ENCODE measurements at places on chromosomes 1 and 21.

DNA sequence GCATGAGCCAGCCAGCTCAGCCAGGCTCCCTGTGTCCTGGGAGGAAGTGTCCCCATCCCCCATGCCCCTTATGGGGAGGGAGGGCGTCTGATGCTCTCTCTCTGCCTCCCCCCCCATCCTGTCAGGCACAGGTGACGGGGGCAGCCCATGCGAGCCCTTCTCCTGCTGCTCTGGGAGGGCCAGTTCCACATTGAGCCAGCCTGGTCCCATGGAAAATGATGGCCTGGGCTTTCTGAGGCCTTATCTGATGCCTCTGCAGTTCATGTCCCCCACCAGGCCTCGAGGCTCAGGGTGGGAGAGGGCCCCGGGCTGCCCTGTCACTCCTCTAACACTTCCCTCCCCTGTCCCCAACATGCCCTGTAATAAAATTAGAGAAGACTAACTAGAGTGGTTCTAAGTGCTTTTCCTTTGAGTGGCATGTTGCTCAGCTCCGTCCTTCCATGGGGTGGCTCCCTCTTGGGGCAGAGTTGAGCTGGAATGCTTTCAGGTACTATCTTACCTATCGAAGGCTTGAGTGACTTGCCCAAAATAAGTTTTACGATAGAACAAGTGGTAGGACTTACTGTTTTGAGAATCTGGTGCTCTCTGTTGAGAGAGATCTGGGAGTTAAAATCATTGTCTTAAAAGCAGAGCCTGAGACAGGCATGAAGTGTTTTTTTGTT is 1.8 kb upstream of the MTFR1L start:
- peak; percentile 75 for DNase-seq

- peak; percentile 71 for DNase-seq
These were observed 20.8 kb downstream of the ADAMTS5 start for GRCh38 chr21:26945916-26946675.

DNA sequence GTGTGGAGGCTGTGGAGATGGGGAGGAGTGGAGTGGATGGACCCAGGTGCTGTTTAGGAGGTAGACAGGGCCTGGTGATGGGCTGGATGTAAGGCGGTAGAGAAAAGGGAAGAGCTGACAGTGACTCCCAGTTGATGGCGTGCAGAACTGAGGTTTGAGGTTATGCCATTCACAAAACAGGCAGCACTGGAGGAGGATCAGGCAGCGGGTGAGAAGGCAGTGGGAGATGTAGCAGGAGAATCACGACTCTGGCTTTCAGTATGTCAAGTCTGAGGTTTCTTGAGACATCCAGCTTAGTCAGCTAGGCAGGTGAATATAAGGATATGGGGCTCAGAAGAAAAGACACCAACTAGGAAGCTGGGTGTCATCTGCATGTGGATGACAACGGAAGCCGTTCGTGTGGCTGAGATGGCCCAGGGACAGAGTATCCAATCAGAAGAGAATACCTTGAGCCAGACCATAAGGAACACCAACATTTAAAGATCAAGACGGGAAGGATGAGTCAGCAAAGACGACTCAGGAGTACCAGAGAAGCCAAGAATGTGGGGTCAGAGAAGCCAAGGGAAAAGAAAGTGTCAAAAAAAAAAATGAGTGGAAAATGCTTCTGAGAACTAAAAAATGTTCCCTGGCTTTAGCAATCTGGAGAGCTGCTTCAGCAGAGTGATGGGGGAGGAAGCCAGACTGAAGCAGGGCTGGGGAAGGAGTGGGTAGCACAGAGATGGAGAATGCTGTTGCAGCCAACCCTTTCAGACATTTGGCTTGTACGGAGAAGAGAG is 15.2 kb downstream of the LRRN2 start:
- no peak for DNase-seq

DNA sequence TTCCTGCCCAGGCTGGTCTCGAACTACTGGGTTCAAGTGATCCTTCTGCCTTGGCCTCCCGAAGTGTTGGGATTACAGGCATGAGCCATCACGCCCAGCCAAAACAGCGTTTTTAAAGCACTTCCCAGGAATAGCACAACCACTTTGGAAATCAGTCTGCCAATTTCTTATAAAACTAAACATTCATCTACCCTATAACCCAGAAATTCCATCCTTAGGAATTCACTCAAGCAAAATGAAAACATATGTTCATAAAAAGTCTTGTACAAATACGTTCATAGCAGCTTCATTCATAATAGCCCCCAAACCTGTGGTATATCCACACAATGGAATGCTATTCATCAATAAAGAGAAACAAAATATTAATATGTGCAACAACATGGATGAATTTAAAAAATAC is 36.1 kb downstream of the PHC2 start:
- DNase-seq, result no peak

DNA sequence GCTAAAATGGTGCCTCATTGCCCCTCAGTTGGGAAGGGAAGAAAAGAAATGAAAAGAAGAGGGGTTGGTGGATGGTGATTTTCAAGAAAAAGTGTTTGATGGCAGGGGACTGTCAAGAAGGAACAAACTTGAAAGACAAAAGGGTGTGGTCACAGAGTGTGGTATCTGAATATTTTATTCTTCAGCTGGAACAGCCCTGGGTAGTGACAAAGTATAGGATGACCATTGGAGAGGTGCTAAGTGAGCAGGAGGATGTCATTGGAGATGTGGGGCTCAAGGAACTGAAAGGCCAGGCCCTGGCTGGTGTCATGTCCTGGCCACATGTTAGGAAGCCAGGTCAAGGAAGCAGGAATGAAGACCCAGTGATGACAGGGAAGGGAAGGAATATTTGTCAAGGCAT is 71.0 kb upstream of the CD55 start:
- no peak for DNase-seq

DNA sequence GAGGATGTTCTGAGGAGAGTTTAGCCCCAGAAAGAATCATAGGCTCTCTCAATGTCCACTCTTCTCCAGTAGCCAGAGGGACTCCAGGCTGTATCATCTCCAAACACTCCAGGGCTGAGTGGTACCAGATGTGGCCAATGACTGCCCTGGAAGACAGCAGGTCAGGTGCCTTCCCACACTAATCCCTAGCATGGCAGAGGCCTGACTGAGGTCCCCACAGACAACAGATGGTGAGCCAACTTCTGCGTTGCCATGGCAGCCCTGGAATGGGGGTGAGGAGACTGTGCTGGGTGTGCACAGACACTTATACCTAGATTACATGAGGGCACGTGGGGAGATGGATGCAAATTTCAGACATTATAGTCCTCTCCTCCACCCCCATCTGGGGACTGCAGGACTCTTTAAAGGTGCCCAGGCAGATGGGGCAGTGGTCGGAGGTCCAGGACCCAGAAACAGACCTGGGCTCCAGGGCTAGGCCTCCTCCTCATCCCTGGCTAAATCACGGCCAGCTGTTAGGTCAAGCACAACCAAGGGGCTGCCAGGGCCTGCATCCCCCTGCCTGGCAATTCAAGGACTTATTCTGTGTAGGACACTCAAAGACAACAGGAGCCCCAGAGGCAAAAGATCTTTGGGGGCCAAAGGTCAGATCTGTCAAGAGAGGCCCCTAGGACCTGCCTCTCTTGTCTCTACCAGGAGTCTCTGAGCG is 42.9 kb downstream of the CAMK2N1 start:
- peak; percentile 69 for DNase-seq

GRCh38 chr21:36186506-36187399 is 30.1 kb downstream of the DOP1B start:
- no peak for DNase-seq

DNA sequence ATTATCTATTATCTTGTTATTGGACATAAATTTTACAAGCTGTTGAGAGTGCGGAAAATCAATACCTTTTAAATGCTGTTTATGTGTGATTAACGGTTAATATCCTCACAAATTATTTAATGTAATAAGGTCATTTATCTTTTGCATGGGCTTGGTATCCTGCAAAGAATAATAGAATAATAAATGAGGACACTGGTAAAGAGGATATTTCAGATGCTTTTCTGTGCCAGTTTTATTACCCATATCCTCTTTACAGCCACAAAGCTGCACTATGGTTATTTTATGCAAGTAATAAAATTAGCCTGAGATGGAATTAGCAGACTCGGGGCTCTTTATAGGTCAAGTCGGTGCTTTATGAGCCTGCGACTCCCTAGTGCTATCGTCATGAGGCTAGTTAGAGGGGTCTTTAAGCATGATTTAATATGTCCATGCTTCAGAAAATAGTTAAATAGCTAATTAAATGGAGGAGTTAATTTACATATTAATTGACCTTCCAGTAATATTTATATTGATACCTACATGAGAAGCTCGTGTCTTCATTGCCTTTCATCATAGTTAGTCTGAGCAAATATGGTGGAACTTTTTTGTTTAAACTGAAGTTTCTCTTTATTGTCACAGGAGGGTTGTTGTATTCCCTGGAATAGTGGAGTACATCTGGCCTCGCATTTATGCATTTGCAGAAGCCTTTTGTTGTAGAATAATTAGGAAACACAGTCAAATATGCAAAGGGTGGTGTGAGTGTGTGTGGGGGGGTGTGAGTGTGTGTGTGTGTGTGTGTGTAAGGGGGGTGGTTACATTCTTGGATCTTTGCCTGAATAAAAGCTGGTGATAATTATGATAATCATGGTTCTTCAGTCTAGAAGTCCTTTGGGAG is 120.3 kb downstream of the ATG4C start:
- no peak for DNase-seq

DNA sequence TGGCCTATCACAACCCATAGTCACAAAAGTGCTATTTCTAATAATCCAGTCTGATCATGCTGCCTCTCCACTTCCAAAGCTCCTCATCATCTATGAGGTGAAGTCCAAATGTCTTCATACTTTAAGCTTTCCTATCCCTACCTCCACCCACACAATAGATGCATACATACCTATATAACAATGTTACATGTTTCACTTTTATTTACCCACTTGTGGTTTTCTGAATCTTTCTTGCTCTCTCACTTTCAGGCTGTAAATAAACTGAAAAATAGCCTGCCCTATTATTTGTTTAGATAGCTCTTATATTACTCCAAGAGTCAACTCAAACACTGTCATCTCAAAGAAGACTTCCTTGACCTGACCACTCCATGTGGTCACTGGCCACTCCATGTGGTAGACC is 406.8 kb upstream of the BEND5 start:
- DNase-seq, result no peak

- DNase-seq, result no peak
These were observed 860.0 kb downstream of the LTN1 start for GRCh38 chr21:28132713-28133112.

DNA sequence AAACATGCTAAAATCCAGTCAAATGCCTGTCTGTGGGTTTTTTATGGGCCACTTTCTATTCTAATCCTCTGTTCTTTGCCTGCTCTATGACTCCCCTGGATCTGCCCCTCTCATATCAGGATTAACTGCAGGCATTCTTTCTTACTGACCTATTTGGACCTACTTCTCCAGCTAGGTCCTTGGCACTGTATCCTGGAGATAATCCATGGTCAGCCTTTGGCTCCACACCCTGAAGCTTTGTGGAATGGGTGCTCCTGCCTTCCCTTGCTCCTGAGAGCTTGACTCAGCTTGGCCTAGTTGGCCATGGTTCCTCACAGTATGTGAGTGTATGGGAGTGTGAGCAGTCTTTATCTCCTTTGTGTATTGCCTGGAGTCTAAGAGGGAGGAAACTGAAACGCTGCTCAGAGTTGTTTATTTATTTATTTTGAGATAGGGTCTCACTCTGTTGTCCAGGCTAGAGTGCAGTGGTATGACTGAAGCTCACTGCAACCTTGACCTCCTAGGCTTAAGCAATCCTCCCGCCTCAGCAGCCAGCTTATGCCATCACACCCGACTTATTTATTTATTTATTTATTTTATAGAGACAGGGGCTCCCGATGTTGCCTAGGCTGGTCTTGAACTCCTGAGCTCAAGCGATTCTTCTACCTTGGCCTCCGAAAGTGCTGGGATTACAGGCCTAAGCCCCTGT is 28.7 kb upstream of the CDC14A start:
- no peak for DNase-seq

DNA sequence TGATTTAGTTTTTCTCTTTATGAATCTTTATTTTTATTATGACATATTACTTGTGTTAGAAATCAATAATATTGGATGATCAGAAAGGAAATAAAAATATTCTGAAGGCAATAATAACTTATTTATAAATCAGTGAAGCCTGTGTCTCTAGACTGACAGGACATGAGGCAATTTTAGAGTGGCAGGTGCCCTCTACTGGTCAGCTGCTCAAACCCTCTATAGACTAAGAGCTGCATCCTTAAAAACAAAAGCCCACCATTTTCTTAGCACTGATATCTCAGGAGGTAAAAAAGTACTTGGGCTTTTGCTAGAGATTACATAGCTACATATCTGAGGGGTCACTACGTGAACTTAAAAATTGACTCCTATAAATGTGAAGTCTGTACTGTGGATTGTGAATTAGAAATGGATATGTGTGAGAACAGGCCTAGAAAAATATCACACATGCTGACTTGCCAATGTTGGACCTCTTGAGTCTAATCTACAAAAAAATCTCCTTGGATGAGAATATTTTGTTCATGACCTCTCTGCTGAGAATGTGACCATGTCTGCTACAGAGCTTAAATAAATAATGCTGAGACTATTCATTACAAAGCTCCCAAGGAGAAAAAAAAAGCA is 597.9 kb upstream of the ADAMTS5 start:
- DNase-seq, result no peak

GRCh38 chr1:15928971-15929965 is 46.6 kb downstream of the ZBTB17 start:
- DNase-seq, result no peak

Data from posterior vena cava (tissue), 2 donors.